ENCODE measurements at places on chromosomes 1 and 21. TPM values are rescaled to one million over a fixed set of nuclear protein-coding genes. Genes with fewer than 3 reads are reported as not detected.

GRCh38 chr21:36693489-36694030 is 5.4 kb upstream of the SIM2 start:
- peak; percentile 14 for ATAC-seq

DNA sequence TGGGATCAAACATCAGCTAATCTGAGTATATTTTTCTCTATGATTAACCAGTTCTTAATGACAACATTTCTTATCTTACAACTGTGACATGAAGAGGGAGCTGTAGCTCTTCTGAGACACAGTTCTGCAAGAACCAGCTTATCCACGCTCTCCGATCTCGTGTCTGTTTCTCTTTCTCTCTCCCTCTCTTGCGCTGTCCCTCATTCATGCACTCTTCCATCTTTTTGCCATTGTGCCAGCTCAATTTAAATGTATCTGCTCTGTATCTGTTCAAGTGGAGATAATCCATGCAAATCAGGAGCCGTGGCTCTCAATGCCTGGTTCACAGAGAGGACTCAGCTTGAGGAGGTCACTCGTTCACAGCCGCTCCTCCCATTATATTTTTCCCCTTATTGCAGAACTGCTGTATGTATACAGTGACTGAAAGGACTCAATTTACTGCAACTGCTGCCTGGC is 494.7 kb upstream of the ADGRL2 start:
- ATAC-seq, result peak; percentile 70

Gene CA14
- 0.28 TPM for total RNA-seq

Gene NGF
- 0.52 TPM for total RNA-seq

Gene SERTAD4
- 8.7 TPM for total RNA-seq

GRCh38 chr1:168110896-168111545 is 25.7 kb downstream of the GPR161 start:
- no peak for ATAC-seq

DNA sequence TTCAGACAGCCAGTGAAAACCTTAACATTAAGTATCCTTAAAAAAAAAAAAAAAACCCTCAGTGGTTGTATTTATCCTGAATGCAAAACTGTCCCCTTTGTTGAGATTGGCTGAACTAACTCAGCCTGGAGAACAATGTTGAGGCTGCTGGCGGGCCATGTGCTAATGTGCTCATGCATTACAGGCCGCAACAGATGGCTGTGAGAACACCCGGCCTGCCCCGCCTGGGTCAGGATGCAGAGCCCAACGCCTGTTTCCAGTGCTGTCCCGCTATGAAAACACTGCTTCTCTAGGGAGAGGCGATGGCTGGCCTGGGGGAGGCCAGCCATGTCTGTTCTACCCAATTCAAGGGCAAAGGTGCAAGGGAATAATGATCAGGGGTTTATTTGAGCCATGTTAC is 13.8 kb downstream of the OLIG2 start:
- no peak for ATAC-seq

Gene GJA9
- total RNA-seq, result 0.44 TPM

Gene CELF3
- total RNA-seq, result not detected

- ATAC-seq, result no peak
These were observed 11.3 kb upstream of the KLF18 start for GRCh38 chr1:44152692-44153091.

DNA sequence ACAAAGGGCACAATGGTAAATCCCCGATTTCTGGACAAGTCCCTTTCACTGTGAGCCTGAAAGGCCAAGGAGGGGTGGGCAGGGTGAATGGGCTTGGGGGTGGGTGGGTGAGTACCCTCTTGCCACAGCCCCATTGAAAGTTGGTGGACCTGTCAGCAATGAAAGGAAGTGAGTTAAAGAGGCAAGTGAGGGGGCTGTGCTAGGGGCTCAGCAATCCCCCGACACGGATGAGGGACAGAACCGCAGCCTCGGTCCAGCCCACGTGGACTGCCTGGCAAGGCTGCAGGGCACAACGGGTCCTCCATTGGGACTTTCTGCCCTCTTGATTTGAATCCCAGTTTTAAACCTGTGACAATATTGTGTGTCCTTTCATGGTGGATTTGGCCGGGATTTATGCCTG is 255.3 kb downstream of the FOXD2 start:
- no peak for ATAC-seq

Gene FCER1A
- 0.16 TPM for total RNA-seq

DNA sequence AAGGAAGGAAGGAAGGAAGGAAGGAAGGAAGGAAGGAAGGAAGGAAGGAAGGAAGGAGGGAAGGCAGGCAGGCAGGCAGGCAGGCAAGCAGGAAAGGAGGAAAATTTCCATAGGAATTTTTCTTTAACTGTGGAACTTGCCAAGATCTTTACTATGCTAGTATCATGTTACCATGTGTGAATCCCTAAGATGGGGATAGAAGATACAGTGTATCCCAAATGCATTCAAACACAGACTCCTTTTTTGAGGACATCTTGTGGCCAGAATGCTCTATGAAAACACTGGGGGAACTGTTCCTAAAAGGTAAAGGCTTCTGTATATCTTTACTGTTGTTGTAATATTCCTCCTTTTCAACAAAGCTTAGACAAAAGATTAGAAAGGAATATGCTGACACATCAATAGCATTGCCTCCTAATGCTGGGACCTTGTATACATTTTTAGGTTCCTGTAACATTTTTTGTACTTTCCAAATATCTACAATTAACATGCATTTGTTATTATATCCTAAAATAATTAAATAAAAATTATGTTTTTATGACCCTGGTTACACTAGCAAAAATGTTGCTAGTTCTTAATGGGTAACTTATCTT is 20.6 kb downstream of the CCDC190 start:
- ATAC-seq, result no peak

GRCh38 chr1:196114193-196114592 is 494.0 kb downstream of the KCNT2 start:
- ATAC-seq, result no peak

DNA sequence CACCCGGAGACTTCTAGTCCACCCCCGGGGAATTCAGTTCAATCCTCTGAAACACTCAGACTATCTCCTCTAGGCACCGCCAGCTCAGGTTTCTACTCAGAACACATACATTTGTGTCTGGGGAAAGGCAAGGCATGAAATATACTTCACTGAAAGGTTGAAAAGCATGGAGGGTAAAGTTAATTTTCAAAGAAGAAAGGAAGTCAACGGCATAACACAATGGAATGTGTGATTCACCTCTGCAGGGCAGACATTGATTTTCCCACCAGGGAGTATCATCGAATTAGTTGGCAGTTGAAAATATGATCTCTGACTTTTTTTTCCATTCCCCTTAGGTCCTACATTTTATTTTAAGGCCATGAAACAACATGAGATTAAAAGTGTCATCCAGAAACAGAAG is 669.4 kb downstream of the SMYD3 start:
- no peak for ATAC-seq

DNA sequence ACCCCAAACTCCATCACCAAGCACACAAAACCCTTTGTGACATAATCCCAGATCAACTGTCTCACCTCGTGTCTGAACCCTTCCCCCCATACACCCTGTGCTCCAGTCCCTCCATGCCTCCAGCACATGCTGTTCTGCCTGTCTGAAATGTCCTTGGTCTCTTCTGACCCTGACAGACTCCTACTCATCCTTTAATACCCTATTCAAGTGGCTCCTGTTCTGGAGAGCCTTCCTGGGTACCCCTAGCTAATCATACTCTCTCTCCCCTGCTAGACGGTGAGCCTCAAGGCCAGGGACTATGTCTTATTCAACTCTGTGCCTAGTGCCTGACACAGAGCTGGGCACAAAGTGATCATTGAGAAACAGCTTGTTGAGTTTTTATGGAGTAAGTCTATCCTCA is 125.0 kb downstream of the LACTBL1 start:
- ATAC-seq, result no peak

DNA sequence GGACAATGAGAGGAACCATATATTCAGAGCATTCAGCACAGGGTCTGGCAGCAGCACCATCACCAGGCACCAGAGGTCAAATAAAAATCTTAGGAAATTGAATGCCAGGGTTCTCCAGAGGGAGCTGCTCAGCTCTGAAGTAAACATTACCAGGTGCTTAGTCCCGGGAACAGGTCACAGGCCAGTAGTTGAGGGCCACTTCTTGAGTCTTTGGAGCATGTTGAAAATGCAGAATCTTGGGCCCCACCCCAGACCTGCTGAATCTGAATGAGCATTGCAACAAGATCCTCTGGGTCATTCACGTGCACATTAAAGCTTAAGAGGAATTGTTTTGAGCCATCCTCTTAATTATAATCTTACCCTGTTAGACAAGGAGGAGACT is 33.8 kb downstream of the PHC2 start:
- ATAC-seq, result no peak

- ATAC-seq, result peak; percentile 50
These were observed 36.4 kb downstream of the RXRG start for GRCh38 chr1:165408518-165408917.

GRCh38 chr1:18805925-18806849 is 53.3 kb downstream of the TAS1R2 start:
- ATAC-seq, result no peak

DNA sequence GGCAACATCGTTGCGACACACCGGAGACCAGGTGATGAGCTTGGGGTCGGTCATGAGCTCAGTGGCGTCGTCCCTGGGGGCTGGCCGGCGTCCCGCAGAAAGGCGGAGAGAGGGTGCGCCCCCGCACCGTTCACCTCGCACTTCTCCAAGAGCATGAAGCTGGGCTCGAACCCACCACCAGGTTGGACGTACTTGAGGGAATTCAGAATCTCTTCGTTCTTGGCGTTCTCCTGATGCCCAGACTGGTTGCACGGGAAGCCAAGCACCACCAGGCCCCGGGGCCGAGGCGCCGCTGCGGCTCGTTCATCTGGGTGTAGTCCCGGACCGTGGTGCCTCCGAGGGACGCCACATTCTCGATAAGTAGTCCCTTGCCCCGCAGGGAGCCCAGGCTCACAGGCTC is 176.6 kb upstream of the ADAMTS5 start:
- ATAC-seq, result no peak

Gene CD34
- total RNA-seq, result 4.3 TPM

DNA sequence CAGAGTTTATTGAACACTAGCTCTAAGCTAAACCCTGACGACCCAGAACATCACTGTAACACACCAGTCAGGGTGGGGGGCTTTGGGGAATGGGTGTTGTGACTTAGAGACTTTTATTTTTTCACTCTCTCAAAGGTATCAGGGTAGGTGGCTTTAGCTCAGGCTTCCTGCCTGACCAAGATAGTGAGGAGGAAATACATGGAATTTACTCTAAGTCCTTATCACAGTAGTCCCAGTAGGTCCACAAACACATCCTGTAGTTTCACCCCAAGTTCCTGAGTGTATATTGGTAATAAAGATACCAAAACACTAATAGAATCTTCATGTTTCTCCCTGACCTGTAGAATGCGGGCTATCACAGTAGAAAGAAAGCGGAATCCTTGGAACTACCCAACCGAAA is 15.1 kb downstream of the GJA5 start:
- ATAC-seq, result no peak

DNA sequence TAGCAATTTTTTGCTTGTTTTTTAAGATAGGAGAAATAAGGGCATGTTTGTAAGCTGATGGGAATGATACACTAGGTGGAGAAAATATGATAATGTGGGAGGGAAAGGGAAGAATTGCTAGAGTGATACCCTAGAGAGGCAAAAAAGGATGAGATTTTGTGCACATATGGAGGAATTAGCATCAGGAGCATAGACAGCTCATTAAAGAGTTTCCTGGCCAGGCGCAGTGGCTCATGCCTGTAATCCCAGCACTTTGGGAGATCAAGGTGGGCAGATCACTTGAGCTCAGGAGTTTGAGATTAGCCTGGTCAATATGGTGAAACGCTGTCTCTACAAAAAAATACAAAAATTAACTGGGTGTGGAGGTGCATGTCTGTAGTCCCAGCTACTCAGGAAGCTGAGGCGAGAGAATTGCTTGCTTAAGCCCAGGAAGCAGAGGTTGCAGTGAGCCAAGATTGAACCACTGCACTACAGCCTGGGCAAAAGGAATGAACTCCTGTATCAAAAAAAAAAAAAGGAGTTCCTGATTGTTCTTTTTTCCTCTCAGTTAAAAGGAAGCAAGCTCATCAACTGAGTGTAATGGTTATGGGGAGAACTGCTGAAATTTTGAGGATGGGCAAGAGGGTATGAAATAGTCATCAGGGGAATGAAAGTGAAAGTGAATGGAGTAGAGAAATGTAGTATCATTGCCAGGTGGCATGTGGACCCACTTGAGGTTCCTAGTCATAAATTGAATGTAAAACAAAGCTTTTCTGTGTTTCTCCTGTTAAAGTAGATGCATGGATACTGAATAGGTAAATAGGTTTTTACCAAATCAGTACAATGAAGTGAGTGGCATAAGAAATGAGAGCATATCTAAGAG is 35.5 kb downstream of the SH3GLB1 start:
- no peak for ATAC-seq

Gene CYP4X1
- total RNA-seq, result 25.1 TPM

Gene TCP10L
- total RNA-seq, result not detected

Gene KCNJ9
- total RNA-seq, result not detected

GRCh38 chr21:20515446-20515845 is 482.8 kb upstream of the NCAM2 start:
- ATAC-seq, result no peak

- peak; percentile 18 for ATAC-seq
These were observed 187.9 kb downstream of the VAV3 start for GRCh38 chr1:107776900-107777663.

- ATAC-seq, result no peak
These were observed 50.8 kb downstream of the RHBG start for GRCh38 chr1:156419854-156420204.

Gene DENND2C
- total RNA-seq, result 41.4 TPM

Gene PSMG1
- 55.9 TPM for total RNA-seq

DNA sequence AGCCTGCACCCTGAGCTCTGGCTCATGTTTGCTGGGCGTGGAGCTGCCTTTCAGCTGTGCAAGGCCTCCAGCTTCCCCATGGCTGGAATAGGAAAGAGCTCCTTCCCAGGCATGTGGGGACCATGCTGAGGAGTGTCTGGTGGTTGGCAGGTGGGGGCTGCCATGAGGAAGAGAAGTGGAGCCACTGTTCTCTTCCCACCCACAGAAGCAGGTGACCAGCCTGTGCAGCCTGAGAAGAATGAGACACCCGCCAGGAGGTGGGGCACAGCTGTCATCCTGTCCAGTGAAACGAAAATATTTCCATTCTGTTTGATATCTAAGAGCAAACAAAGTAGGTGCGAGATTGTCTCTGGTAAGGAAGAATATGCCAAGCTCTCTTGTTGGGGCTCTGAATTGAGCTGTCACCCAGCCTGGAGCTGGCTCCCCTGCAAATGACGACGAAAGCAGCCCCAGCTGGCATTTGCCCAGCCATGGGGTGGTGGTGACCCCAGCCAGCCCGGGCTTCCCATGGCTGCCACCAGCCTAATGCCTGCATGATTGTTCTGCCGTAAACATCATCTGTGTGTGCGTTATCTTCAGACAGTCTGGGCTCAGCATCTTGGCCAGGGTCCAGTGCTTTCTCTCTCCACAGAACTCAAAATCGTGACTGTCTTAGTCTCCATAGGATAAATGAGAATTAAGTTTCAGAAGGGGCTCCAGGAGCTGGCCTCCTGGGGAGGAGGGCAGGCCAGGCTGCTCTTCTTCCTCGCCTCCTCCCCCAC is 429.8 kb upstream of the VAMP3 start:
- ATAC-seq, result no peak

All from esophagus mucosa (tissue), 1 donor.